ENCODE measurements at places on chromosomes 5 and 9.
A peak's percentile ranks its signal among the peaks of the same experiment; 100 is the strongest.

- DNase-seq: peak; percentile 83
Observed at GRCh38 chr5:95846554-95847260, 24.2 kb upstream of the GLRX start.

DNA sequence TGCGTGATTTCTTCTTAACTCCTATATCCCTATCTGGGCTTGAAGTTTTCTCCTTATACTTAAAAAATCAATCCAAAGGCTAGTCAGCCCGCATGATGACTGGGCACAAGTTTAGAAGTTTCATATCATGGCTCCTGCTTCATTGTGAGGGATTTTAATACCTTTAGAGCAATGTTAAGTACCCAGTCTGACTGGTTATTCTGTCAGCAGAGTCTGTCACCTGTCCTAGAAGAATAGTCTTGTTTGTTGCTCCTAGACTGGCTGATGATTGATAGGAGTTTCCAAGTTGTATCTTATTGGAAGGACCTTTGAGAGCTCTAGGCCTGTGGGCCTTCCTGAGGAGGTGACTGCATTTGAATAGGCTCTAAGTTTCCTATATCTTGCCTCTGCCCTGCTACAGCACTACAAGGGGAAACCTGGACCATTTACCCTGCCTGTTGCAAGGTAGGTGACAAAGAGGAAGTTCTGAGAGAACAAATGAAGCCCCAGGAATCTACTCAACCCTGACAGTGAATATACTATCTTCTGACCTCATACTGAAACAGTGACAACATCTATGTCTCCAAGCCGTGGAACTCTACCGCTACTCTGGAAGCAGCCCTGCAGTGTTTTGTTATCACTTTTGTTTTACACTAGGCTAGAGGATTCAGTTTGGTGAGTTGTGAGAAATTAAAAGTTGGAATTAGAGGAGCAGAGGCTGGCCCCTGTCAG, 66.5 kb downstream of the F2RL2 start:
- no peak for DNase-seq

DNA sequence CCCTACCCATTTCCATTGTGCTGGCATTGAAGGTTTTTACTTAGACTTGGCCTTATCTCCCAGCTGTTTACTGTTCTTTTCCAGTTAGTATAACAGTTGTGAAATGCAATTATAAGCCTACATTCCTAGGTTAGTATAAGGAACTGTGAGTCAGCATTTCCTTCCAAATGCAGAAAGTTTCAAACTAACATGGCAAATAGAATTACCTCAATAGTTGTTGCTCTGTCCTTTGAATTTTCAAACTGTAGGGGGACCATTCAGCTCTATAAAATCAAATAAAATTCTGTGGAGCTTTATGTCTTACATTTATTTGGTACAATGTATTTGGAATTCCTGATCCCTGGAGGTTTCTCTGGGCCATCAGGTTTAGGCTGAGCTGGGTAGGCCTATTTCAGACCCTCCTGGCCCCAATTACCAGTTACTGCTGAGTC, 47.2 kb downstream of the ARHGEF28 start:
- peak; percentile 35 for DNase-seq

DNA sequence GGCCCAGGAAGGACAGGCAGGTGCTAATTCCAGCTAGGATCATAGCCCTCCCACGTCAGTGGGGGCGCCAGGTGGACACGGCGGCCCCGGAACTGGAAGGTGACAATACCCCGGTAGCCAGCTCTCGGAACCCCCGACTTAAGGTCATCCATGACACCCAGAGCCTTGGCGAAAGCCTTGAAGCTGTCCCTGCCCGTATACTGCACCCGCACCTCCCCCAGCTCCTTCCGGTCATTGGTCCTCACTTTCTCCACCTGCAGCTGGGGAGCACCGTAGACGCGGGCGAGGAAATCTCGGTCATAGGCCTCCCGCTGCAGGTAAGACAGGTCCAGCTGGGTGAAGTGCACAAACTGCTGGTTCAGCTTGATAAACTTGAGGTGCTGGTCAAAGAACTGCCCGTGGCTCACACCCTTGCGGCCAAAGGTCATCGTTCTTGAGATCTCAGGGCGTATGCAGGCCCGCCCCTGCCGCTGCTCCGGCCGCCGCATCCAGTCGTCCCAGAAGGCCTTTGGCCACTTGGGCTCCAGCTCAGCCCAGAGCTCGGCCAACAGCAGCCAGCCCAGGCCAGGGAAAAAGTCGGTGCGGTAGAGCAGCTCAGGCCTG, 10.9 kb downstream of the MGAT1 start:
- no peak for DNase-seq

DNA sequence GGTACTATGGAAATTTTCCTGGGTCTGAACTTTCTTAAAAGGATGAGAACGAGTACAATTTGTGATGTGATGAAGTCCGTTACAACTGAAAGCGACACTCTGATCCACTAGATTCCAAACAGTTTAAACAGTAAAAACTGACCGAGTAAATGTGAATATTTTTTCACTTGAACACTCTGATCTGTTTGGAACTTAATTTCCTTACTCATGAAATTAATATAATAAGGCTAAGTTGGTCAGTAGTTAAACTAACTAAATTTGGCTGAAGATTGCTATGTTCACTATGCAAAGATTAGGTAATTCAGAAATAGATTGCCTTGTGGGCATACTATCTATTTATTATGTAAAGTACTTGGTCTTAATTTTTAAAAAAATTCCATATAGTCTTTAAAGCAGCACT, at the start of gene C9orf57:
C9orf57 (minus strand) TSS at position 101 of the 400 bp plus-strand sequence. CDS start 1,282 bp downstream, outside the sequence.
- DNase-seq: no peak

- no peak for DNase-seq
Observed at GRCh38 chr5:132058646-132059042, 1.8 kb upstream of the IL3 start.

DNA sequence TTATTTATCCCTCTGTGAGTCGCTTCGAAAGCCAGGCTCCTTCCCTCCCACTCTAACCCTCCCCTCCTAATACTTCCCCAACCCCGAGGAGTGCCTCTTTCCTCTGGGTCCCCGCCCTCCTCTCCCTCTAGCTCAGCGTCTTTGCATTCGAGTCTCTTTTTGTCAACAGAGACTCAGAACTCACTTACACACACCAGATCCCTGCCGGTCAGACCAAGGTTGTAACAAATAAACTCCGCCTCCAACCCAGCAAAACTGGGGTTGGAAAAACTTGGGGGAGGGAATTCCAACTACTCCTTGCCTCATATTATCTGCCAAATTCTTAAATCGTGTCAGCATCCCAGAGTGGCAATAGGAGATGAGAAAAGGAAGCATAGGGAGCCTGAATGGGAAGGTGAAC, at the start of gene HTR1A:
HTR1A (minus strand) TSS at position 167 of the 400 bp plus-strand sequence. CDS start 726 bp downstream, outside the sequence.
- DNase-seq: no peak

- peak; percentile 84 for DNase-seq
Observed at GRCh38 chr5:157130925-157131324, 11.7 kb downstream of the MED7 start.

DNA sequence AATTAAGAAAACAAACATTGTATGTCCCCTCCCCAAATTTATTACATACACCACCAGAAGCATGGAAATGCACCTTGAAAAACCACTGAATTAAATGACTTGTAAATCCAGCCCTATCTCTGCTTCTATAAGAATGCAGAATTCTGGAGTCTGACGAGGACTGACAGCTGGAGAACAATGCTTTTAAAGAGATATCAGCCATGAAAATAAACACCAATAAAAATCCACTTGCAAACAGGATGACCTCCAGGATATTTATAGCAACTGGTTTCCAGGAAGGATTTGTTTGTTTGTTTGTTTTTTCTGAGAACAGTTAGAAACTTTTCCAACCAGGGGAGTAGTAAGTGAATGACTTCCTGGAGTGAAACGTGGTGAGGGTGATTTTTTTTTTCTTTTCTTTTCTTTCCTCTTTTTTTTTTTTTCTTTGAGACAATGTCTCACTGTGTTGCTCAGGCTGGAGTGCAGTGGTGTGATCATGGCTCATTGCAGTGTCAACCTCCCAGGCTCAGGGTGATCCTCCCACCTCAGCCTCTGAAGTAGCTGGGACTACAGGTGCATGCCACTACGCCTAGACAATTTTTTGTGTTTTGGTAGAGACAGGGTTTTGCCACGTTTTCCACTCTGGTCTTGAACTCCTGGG, 38.7 kb upstream of the SLC36A1 start:
- DNase-seq: no peak

- no peak for DNase-seq
Observed at GRCh38 chr5:180156141-180156540, 52.9 kb downstream of the RASGEF1C start.
